ENCODE measurements at places on chromosomes 7 and 10.

DNA sequence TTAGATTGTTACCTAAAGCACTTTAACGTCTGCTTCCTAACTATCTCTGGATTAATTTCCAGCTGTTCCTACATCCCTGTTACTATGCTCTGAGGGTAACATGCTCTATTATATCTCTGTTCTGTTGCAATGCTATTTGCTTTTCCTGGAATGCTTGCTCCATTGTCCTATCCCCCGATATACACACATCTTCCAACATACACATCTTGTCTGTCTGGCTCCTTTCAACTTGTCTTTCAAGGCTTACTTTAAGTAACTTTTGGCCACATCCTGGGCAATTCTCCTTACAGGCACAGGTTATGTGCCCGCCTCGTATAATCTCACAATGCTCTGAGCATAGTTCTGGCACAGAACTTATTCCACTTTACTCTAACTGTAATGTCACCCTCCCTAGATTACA is 96.2 kb downstream of the CDK6 start:
- no peak for DNase-seq

GRCh38 chr10:82409671-82410070 is 534.7 kb downstream of the NRG3 start:
- no peak for DNase-seq

GRCh38 chr10:132547421-132547861 is 9.9 kb downstream of the INPP5A start:
- no peak for DNase-seq

GRCh38 chr7:155761162-155761561 is 51.1 kb downstream of the SHH start:
- DNase-seq = no peak

- DNase-seq = no peak
Measured at GRCh38 chr10:78960316-78960800, 108.4 kb upstream of the ZMIZ1 start.

- DNase-seq = no peak
Measured at GRCh38 chr10:3995302-3996210, 210.5 kb upstream of the KLF6 start.

DNA sequence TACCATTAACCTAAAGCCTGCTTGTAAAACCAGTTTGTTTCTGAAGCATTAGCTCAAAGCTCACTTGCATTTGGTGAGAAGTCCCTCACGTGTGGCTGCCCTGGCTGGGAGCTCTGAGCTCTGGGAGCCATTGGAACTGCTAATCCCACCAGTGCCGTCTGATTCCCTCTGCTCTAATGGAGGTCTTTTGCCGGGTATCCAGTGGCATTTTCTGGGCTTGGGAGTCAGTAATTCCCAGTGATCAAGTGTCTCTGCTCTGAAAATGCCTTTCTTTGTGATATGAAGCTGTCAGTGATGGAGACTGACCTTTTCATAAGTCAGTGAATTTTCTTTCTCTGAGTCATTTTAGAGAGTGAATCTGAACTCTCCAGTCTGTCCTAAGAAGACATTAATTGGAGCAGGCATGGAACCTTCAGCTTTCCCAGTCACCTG is 36.9 kb upstream of the FAM20C start:
- DNase-seq = peak; percentile 55

DNA sequence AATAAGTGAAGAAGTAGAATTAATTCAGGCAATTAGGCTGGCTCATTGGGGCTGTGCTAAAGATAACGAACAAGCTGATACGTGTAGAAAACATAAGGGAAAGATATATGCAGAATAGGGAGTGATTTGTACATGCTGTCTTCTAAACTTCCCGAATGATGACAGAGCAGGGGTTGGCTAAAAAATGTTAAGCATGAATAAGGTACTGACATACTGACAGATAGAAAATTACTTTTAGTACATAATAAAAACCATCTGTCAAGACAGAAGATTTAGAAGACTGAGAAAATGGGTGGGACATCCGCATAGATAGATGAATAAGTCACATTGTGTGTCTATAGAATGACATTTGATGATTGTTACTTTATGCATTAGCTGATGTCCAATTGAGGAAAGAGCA is 158.8 kb upstream of the ZNF804B start:
- no peak for DNase-seq

DNA sequence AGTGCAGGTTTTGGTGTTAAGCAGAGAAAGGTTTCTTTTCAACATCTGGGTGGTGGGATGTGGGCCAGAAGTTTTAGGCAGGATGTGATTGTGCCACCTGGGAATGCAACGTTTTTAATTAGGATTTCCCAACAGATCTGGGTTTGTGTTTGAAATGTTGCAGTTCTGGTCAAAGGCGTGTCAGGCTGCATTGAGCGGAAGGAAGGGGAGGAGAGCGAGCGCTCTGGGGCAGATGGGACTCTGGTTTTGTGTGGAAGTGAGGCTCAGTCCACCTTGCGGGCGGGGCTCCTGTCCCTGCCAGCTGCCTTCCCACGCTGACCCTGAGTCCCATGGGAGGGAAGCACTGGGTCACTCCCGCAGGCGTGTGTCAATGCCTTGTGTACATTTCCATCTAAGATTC is 767.7 kb downstream of the KCNMA1 start:
- DNase-seq = no peak

DNA sequence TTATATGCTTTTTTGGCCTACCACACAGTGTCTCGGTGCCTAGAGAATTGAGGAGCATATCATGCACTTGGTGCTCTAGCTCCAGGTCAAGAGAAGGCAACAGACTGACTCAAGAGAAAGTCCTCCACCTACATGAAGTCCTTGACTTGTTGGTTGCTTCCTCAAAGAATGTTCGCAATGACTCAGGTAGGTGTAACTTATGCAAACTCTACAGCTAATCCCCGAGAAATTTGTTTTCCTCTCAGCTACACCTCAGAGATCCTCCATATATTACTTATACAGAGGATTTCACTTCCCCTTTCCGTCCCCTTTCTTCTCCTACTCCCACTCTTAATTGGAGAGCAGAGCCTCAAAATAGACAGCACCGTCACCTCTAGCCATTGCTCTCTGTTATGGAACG is 1013.1 kb downstream of the KCNMA1 start:
- no peak for DNase-seq

DNA sequence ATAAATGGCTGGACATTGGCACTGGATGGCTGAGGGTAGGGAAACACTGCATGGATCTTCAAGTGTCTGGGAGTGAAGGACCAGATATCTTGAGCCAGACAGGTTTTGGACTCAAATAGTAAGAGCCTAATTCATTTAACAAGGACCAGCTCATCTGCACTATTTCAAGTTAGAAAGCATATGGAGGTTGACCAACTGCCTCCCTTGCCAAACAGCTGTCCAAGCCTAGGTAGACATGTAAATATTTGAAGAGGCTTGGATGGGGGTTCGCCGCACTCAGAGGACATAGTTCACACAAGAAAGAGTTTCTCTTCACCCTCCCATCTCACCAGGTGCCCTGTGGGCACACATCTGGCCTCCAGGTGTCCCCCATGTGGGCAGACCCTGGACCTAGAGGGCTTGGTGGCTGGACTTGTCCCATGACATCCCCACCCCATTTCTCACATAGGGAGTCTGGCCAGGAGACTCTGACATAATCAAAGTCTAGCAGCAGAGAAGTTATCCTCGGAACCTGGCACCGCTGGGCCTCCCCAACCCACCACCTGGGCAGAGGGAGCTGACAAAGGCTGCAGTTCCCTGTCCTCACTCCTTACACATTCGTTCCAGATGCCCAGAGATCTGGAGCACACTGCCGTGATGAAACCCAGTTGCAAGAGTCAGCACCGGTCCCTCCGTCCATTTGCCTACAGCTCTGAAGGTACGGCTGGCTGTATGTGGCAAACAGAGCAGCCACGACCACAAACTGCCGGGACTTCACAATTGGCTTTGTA is 116.9 kb upstream of the GDF10 start:
- DNase-seq = no peak

DNA sequence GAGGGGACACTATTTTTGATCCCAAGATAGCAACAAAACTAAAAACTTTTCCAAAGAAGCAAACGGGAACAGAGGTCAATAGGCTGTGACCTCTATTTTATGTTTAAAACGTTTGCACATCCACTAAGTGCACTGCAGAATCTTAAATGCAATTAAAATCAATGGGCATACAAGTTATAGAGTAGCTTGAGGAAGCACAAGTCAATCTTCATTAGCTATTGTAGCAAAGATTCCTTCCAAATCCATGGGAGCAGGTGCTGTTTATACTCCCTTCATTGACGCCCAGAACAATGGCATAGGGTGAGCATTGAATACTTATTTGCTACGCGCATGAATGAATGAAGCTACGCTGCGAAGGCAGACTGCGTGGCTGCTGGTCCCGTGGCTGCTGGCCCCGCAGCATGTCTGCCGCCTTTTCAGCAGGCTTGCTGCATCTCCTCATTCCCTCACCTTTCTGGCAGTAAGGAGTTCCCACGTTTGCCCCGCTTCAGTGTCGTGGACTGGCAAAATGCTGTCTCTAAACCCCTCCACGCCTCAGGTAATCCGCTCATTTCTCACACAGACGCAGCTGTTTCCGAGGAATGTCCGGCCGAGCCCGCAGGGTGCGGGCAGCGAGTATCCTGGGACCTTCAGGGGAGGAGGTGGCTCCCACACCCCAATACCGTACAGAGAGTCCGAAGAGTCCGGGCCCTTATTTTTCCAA is 754 bp upstream of the PHYHIPL start:
- peak; percentile 54 for DNase-seq

- no peak for DNase-seq
Measured at GRCh38 chr10:63058236-63058635, 74.9 kb upstream of the NRBF2 start.

DNA sequence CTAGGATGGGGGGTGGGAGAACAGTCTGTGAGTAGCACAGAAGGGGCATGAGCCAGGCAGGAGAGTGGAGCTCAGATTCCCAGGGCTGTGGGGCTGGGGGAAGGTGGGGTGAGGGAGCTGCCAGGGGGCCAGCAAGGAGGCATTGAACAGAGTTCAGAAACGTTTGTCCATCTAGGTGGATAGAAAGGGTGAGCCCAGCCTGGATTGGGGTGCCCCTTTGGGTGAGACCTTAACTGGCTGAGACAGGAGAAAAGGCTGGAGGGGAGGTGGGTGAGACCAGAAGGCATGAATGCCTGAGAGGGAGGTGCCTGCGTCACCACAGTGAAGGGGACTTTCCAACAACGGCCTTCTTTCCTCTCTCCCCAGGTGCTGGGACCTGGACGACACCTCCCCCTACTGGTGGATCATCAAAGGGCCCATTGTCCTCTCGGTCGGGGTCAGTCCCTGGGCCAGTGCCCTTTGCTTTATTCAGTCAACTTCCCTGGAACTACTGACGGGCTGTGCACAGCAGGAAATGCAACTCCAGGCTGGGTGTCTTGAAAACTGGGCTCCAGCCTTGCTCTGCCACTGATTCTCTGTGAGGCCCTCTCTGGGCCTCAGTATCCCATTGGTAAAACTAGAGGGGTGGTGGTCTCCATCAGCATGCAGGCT is 11.0 kb downstream of the GHRHR start:
- DNase-seq = peak; percentile 81

- no peak for DNase-seq
Measured at GRCh38 chr7:116447966-116448839, 51.3 kb upstream of the CAV2 start.

- no peak for DNase-seq
Measured at GRCh38 chr10:72297281-72297804, 23.6 kb downstream of the DDIT4 start.

GRCh38 chr7:92155108-92155739 is 20.9 kb upstream of the CYP51A1 start:
- DNase-seq = no peak

- DNase-seq = no peak
Measured at GRCh38 chr10:3711918-3712317, 73.1 kb downstream of the KLF6 start.

DNA sequence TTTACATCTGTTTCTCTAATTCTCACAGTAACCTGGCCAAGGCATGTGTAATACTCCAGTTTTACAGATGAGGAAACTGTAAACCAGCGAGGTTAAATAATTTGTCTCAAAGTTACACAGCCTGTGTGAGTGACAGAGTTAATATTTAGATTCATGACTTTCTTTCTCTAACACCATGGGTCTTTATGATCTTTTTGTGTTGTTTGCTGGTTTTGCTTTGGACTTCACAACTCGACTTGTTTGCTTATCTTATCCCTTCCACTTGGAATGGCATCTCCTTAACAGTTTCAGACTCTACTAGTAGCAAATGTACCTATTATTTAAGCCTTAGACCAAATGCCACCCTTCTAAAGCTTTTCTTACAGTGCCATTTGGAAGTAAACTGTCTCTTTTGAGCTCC is 34.4 kb downstream of the MXI1 start:
- no peak for DNase-seq

DNA sequence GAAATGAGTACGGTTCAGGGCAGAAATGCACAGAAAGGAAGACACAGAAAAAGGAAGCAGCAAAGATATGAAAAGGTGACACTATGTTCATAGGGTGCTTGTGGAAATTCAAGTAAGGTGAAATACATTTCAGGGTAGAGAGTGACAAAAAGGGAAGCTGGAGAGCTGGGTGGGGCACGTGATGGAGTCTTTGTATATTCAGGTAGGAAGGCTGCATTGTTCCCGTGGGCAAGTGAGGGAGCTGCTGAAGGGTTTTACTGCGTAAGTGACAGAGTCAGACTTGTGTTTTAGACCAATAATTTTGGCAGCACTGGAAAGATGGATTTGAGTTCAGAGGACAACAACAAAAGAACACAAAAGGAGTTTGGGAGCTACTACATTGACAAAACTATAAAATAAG is 35.3 kb upstream of the ANK3 start:
- no peak for DNase-seq

- peak; percentile 61 for DNase-seq
Measured at GRCh38 chr10:31017534-31018355, 13.9 kb downstream of the ZNF438 start.

DNA sequence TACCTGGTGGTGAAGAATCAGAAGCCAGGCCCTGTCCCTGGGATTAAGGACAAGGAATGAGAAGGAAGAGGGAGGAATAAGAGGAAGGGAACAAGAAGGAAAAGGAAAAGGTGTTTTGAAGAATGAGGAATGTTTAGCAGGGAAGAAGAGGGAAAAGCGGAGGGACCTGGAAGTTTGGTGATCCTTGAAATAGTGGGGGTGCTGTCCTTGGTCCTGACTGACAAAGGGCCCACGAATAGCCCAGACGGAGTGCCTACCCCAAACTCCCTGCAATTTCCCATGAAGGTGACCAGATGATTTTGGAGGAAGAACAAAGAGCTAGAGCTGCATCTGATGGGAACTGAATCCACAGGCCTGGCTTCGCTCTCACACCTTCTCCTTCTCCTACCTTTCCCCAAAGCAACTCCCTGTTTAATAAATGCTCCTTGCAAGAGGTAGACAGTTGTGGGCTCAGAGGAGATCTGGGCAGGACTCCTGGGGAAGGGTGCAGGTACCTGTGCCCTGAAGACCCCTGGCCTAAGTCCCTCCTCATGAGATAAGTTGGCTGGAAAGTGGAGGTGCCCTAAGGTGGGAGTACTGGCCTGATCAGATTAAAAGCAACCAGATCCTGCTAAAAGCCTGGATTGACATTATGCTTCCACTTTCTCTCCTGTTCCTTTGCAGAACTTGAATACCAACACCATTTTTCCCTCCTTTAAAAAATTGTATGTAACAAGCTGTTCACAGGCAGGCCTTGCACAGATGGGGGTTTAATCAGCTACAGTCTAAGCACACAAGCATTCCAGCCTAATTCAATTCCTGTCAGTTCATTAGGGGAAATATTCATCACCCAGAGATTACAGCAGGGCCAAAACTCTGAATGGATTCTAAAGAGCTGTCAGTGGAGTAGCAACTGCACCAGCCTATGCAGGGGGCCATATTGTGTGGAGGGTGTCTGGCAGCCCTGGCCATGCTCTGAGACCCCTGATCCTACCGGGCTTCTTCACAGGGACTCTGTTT is 19.4 kb downstream of the KAZALD1 start:
- DNase-seq = no peak
